ENCODE measurements at places on chromosomes 5 and 9.

DNA sequence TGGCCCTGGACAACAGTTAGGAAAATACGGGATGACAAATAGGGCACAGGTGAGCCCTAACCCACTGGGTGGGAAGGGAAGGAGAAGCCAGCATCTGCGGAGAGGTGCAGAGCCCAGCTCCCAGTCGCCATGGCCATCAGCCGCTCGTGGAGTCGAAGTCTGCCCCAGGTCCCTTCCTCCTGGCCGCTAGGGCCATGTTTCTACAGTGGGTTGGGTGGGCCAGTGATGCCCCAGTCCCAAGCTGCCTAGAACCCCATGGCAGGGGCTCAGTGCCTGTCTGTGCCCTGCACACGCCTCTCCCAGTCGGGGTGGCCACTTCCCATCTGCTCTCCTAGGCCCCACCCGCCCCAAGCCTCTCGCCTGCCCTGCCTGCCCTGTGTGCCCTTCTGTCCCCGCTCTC is 34.8 kb downstream of the OLFM1 start:
- DNase-seq: no peak

DNA sequence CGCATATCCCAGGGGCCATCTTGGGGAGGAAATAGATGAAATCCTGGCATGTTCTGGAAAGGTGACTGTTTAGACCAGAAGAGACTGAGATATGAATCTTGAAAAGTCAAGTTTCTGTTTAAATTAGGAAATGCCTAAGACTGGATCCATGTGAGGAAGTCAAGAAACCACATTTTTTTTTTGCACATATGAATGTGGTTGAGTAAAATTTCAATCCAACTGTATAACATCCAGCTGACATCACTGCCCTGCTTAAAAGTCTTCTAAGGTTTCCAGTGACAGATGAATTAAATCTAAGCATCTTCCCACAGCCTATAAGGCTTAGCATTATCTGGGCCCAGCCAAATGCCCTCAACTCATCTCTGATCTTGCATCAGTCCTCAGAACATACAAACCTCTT is 47.7 kb upstream of the TCERG1 start:
- DNase-seq: no peak

- no peak for DNase-seq
These were observed 2.9 kb downstream of the SMAD5 start for GRCh38 chr5:136135536-136135935.

DNA sequence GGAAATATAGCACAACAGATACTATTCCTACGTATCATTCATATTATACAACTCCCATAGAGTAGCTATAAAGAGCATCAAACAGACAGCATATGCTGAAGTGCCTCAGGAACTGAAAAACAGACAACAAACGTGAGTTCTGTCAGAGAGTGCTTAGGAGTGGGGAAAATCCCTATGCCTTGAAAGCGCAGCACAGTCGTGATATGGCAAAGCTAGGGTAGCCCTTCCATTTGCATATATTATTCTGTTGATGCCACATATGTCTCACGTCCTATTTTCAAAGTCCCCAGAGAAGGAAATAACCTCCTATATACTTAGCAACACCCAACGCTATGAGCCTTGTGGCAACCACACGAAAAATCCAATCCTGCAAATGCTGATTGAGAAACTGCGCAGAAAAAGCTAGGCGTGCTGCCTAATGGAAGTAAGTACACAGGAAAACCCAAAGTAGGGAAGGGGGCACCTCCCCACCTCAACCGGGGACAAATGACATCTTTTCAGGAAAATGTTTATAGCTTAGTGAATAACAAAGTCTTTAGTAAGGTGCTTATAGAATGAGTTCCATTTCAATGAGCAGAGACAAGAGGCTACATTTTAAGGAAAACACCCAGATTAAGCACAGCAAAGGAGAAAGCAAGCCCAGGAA is 105.1 kb downstream of the MED10 start:
- no peak for DNase-seq

DNA sequence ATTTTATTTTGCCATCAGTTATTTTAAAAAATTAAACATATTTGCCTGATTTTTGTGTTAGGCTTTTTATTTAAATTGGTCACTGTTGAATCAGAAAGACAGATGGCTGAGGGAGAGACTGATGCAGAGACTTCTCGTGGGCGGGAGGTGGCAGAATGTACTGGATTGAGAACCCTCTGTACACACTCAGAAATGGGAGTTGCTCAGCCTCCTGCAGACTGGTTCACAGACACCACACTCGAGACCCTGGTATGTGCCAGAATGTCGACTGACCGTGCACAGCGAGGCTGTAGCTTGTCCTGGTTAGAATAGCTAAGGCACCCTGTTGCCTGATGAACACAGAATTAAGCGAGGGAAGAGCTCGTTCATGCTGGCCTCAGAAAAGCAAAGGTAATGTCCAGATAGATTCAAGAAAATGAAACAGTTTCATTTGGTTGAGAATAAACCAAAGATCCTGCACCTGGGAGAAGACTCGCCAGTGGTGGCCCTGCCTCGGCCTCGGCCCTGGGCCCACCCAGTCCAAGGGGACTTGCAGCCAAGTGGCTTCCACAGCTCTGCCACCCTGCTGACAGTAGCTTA is 71.3 kb upstream of the OTULINL start:
- DNase-seq: no peak

All from CD8-positive, alpha-beta memory T cell (primary cell).